Stimulated activated CD8-positive, alpha-beta memory T cell treated with anti-CD3 and anti-CD28 coated beads, Interleukin-7, amount 100 ng/mL, for 4 hours (primary cell): ENCODE measurements at places on chromosomes 5 and 9.

GRCh38 chr5:57102905-57103255 is 71.0 kb upstream of the GPBP1 start:
- DNase-seq = no peak

DNA sequence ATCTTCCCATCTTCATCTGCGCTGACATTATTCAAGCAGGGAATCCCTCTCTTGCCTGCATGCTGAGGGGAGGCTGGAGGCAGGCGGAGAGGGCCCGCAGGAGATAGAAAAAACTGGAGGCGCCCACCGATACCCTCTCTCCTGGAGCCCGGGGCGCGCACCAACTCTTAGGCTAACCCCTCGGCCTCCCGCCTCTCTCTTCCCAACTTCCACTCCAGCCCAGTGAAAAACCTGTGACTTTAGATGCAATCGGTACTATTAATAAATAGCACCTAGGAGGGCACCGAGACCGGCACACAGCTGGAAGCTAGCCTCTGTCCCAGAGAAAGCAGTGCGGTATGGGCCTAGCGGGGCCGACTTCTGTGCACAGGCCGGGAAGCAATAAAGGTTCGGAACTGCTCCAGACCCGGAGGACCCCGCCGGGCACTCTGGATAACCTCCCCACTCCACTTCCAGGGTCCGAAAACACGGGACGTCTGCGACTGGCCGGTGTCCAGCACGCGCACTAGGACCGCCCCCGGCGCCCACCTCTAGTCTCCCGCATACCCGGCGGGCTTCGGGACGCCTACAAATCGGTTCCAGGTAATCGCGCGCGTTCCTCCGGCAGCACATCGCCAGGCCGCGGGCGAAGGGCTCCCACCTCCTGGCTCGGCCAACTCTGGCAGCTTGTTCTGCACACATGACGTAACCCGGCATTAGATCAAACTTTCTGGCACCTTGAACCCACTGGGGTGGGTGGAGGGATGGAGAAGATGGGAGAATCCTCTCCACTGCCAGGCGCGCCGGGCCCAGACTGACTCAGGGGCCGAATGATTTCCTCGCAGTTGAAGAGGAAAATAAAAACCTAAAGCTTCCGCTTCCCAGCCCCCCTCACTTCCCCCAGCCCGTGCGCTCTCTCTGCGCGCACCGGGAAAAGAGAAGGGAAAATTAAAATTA is 1.4 kb downstream of the EFNA5 start:
- DNase-seq = no peak

DNA sequence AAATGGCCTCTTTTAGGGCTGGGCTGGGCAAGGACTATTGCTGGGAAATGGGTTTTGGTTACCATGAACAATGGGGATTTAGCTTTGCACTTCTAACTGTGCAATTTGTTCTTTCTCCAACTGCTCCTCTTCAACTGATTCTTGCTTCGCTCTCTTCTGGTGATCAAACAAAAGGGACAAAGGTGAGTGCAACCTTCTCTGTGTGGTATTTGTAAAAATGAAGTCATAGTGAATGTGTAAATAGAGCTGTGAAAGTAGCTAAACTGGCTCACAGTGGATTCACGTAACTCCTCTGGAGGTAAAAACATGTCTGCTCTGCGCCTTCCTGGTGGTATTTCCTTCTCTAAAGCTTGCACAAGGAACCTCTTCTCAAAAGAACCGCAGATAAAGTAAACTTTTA is 20.9 kb upstream of the SPINK14 start:
- DNase-seq = no peak

DNA sequence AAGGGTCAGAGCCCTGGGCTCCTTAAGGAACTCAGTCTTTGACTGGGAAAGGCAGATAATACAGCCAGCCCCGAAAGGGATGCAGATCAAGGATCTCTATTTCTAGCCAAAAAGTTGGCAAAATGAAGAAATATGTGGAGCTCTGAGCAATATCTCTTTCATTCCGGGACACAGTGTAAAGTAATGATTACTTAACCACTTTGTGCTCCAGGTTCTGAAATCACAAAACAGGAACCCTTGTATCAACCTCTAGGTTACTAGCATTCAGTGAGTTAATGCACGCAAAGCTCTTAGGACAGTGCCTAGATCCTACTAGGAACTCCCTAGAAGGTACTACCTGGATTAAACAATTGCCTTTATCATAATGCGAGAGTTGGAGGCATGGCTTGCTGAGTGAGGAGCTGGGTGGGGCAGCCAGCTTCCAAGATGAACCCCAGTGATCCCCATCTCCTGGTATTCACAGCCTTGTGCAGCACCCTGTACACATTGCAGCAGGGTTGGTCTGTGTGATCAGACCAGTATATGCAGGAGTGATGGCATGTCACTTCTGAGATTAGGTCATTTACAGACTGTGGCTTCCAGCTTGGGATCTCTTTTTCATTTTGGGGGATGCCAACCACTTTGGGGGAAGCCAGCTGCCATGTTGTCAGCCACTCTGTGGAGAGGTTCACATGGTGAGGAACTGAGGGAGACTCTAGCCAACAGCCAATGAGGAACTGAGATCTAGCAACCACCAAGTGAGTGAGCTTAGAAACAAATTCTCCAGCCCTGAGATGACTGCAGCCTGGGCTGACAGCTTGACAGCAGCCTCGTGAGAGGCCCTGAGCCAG is 103.1 kb upstream of the SLC44A1 start:
- DNase-seq = no peak

DNA sequence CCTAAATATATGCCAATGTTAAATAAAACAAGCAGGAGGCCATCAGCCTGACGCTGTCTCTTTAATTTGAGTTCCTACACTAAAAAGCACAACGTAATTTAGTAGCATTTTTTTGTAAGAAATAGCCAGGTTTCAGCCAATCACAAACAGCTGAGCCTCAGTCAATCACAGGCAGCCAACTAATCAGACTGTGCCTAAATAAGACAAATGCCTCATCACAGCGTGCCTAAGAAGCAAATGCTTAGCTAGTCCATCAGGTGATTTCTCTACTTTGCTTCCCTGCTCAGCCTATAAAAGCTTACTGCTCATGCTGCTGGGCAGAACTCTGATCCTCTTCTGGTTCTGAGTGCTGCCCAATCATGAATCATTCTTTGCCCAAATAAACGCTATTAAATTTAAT is 38.3 kb upstream of the RORB start:
- DNase-seq = no peak

DNA sequence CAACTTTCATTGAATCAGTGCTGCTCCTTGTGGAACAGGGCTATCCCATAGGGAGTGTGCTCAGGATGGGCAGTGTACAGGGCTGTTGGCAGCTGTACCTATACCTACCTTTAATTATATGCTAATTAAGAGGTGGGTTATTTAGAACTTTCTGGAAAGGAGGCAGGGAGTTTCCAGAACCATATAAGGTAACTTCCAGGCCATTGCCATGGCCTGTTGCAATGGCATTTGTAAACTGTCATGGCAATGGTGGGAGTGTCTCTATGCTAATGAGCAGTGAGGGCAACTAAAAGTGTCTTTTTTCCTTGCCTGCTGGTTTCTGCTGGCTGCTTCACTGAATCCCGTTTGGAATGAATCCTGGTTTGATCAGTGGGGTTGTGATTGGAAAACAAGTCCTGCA is 2.3 kb upstream of the ARHGAP26 start:
- no peak for DNase-seq

DNA sequence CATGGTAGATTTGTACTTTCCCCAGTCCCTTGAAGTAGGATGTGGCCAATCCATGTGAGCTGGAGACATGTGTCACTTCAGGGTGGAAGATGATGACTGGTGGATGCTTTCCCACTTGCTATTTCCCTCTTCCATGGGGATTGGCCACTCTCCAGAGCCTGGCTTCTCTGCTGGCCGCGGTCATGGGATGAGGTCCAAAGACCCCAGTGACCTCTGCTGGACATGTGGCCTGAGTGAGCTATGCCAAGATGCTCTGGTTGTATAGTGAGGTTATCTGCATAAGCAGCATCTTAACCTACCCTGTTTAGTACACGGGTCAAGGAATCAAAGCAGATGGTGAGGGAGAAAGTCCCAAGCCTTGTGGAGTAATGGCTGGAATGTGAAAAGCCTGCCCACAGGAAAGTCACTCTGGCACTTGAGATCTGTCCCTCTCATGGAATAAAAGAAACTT is 47.1 kb downstream of the SH3PXD2B start:
- no peak for DNase-seq

DNA sequence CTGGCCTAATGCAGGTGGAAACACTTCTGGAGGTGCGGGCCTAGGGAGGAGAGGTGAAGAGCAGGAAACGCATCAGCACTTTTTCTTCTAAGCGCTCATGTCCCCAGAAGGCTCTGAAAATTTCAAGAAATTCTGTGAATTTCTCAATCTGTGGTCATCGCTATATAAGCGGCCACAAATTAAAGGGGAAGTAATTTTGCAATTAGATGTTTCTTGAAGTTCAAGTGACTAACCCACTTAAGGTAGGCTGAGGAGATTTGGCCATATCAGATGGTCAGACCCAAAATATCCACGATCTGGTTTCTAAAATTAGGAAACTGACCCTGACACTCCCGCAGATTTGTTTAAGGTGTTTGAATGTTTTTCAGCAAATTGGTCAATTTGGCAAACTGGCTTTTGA is 16.6 kb upstream of the HMGCR start:
- DNase-seq = no peak

DNA sequence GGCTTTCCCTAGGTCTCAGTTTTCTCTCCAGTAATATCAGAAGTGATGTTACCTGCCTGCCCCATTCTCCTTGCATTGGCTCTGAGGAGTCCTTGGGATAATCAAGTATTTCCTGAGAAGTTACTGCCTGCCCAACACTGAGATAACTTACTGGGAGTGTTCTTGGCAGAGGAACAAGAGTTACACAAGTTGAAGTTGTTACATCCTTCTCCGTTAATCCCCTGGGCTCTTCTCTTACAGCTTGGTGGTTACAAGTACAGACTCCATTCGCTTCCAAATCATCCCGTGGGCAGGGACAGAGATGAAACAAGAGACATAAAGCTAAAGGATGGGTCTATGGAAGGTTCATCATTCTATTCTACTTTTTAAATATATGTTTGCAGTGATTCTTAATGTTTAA is 74.1 kb upstream of the SAP30L start:
- DNase-seq = no peak

GRCh38 chr5:178116143-178116885 is 3.0 kb downstream of the N4BP3 start:
- DNase-seq = peak; percentile 87

GRCh38 chr5:147190331-147190730 is 44.5 kb upstream of the STK32A start:
- DNase-seq = no peak

- no peak for DNase-seq
These were observed 176.1 kb downstream of the ATPSCKMT start for GRCh38 chr5:10073441-10074104.

- no peak for DNase-seq
These were observed 487.0 kb upstream of the TNC start for GRCh38 chr9:115604831-115605483.

GRCh38 chr5:14355391-14355790 is 212.2 kb downstream of the TRIO start:
- no peak for DNase-seq

- DNase-seq = no peak
These were observed 14.4 kb downstream of the CPLX2 start for GRCh38 chr5:175885813-175886212.

DNA sequence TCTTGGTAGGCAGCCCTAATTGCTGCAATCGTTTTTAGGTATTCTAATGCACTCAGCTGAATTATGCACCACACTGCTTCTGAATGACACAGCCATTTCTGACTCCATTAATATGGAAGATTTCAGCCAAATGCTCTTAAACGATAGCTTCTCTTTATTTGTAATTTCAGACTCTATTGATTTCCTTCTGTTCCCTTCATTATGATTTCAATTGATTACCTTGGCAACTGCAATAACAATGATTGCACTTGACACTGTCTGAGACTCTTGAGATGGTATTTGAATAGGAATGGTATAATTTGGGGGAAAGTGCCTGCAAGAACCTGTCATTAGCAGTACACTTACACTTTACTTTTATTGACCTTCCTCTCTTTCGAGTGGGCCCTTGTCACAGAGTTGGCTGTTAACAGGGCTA is 296.1 kb upstream of the DMAC1 start:
- DNase-seq = no peak

GRCh38 chr9:77872863-77873262 is 158.7 kb downstream of the GNAQ start:
- DNase-seq = no peak

DNA sequence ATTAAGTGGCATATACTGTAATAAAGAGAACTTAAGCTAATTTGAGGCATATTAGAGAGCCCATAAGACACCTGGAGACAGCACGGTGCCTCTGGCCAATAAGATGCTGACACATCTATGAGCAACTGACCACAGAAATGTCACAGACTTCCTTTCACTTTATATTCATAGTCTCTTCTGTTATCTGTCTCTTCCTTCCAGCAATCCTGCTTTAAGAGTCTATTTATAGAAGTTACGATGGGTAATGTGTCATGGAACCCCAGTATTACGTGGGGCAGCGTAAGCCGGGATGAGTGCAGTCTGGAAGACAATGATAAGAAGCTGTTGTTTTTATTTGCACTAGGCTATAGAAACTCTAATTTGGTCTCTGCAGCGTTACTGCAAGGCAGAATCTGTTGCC is 136.8 kb downstream of the CFAP90 start:
- no peak for DNase-seq

DNA sequence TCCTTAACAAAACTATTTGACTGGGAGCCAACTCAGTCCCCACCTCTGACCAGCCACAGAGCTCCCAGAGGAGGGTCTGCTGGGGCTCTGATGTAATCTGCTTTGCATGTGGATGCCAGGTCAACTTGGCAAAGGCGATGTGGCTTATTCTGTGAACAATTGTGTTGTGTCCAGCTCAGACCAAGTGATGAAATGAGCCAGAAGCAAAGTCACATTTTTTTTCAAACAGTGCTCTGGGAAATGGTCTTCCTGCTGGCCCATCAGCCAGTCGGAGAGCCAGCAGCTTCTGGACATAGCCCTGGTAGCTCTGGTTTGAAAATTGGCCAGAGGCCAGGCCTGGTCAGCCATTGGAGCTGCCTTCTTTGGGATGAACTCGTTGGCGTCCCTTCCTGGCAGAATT is 86.5 kb downstream of the ANGPTL2 start:
- no peak for DNase-seq

GRCh38 chr5:52895075-52895474 is 94.1 kb upstream of the ITGA2 start:
- no peak for DNase-seq
